ENCODE measurements at places on chromosomes 7 and 10.

DNA sequence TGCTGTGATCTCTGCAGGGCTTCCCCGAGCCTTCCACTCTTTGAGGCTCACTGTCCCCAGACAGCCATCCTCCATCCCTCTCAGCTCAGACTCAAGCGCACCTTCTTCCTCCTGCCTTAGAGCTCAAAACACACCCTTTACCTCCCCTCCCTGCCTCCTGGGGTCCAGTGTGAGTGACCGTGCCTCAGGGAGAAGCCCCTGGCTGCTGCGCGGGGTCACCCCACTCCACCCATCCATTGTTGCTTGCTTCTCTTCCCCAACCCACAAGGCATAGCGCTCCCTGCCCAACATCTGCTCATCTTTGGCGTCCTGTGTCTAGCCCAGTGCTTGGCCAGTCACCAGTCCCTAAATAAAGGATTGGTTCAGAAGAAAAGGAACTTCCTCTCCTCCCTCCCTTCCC is 170.3 kb downstream of the TCERG1L start:
- no peak for DNase-seq

GRCh38 chr10:86944471-86944870 is 12.9 kb downstream of the MMRN2 start:
- no peak for DNase-seq

- DNase-seq: no peak
Observed at GRCh38 chr7:33495207-33495606, 365.8 kb downstream of the BBS9 start.

DNA sequence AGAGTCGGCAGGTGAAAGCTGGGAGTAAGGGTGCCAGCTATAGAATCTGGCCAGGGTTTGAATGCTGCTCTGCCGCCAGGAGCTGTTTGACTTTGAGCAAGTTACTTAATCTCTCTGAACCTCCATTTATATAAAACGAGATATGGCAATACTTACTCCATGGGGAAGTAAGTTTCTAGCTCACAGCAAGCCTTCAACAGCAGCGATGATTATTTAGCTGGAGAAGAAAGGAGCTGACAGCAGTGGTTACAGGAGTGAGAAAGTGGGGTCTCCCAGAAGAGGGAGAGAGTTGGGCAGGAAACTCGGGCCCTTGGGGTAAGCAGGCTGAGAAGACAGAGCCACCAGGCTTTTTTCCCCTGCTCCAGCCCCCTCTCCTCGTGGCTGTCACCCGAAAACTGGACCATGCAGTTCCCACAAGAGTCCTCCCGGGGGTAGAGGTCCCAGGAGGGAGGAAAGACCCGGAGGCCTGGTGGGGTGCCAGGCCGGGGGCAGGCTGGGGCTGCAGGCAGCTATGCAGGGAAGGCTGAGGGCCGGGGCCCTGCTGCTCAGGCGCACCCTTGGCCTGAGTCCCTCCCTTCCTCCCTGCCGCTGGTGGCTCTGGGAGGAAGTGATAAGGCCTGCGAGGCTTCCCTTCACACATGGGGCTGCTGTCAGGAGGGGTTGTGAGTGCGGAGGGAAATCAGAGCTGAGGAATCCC is 3.5 kb downstream of the NOS3 start:
- DNase-seq: no peak

GRCh38 chr10:72800741-72801092 is 92.8 kb upstream of the OIT3 start:
- no peak for DNase-seq

GRCh38 chr7:130423501-130424037 is 17.2 kb downstream of the CEP41 start:
- DNase-seq: no peak

GRCh38 chr7:112743811-112744210 is 46.4 kb downstream of the TMEM168 start:
- DNase-seq: no peak

GRCh38 chr7:102990642-102991041 is 77.8 kb downstream of the LRRC17 start:
- DNase-seq: no peak

- DNase-seq: no peak
Observed at GRCh38 chr10:1120801-1121211, 64.6 kb downstream of the WDR37 start.

- DNase-seq: no peak
Observed at GRCh38 chr7:146255609-146256008, 139.0 kb downstream of the CNTNAP2 start.

DNA sequence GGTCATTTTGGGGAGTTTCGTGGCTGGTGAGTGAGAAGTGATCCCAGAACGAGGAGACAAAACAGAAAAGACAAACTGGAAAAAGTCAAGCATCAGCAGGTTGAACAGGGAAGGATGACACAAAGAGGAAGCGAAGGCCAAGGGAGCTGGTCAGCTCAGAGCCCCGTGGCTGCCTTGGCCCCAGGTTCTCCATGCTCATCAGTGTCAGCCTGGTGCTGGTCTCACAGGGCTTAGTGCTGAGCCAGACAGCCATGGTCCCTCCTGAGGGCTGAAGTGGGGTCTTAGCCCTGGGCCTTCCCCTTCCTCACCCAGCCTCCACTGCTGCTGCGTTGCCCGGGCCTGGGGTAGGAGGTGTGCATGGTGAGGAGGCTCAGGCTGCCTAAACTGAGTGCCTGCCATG is 183.6 kb downstream of the PFKFB3 start:
- no peak for DNase-seq

GRCh38 chr10:63766745-63767137 is 245.5 kb downstream of the REEP3 start:
- DNase-seq: no peak

DNA sequence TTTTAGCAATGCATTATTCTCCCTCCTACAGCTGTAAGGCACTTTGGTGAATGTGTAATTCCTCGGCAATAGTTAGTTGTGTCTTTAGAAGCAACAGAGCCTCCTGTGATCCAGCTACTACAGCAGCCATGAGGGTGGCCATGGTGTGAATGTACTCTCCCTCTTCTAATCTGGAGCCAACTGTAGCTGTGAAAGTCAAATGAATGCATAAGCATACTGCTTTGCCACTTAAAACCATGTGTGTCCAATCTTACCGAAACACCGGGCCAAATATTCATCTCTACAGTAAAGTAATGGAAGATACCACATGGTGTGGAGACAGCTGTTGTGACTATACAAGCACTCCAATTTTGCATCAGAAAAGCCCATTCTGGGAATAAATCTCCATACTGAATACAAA is 195.0 kb downstream of the DNAJC1 start:
- no peak for DNase-seq

- no peak for DNase-seq
Observed at GRCh38 chr10:115972426-115972825, 300.6 kb downstream of the GFRA1 start.

DNA sequence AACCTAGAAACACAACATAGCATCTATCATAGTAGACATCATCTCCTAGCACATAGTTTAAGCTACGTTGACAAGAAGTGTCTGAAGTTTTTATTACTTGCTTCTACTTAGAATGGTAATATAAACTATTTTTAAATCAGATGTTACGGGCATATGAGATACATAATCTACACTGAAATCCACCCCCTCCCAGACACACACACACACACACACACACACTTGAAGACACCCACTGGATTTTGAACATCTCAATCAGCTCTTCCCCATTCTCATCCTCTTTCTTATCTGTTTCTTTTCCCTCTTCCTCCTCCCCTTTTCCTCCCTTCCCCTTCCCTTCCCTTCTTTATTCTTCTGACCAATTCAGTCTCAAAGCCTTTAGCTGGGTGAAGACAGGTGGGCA is 175.9 kb downstream of the PAXIP1 start:
- no peak for DNase-seq

All from RCC 7860 (cell line).